ENCODE measurements at places on chromosomes 11 and 22. TPM values are rescaled to one million over a fixed set of nuclear protein-coding genes. Genes with fewer than 3 reads are reported as not detected.

PLAAT4 gene
- 5.6 TPM for total RNA-seq

DNA sequence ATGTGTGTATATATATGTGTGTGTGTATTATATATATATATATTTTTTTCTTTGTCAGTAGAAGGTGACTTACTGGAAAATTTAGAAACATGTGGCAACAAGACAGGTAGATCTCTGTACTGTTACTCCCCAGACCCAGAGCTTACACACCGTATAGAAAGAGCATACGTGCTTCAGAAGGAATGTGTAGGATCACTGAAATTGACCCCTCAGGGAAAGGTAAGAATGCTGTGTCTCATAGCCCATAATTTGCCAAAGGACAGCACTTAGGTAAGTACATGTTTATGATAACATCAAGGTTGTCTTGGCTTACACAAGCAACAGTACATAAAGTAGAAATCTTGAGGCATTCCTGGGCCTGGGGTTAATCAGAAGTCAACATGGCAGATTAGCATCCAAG, 54.2 kb upstream of the PDE3B start:
- no peak overlapping the region for H3K27ac ChIP-seq
- H3K27me3 ChIP-seq = peaks cover 16% of the 10 kb centered on the region
- no peaks in the 10 kb centered on the region for H3K36me3 ChIP-seq
- no peaks in the 10 kb centered on the region for H3K4me1 ChIP-seq

DNA sequence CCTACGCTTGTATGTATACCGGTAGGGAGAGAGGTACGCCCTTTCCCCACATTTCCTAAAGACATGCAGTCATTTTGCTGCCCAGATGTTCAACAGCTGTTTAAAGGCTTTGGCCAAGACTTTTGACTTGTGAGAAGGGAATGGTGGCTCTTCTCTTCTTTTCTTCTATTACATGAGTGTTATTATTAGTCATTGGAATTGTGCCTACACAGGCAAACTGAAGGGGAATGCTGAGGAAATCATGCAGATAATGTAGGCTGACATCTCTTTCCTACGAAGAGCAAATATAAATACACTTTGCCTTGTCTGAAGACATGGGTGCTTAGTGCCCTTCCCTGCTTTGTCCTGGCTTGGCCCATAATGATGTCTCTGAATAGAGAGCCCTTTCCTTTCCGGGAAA, 194.3 kb upstream of the NARS2 start:
- H3K36me3 ChIP-seq = no peaks in the 10 kb centered on the region
- H3K27ac ChIP-seq = no peak overlapping the region
- H3K27me3 ChIP-seq = no peaks in the 10 kb centered on the region
- DNase-seq = no peak
- no peak overlapping the region for H3K4me3 ChIP-seq

DDX10 gene
- 55.2 TPM for total RNA-seq

KCNK7 gene
- 0.69 TPM for total RNA-seq

DNA sequence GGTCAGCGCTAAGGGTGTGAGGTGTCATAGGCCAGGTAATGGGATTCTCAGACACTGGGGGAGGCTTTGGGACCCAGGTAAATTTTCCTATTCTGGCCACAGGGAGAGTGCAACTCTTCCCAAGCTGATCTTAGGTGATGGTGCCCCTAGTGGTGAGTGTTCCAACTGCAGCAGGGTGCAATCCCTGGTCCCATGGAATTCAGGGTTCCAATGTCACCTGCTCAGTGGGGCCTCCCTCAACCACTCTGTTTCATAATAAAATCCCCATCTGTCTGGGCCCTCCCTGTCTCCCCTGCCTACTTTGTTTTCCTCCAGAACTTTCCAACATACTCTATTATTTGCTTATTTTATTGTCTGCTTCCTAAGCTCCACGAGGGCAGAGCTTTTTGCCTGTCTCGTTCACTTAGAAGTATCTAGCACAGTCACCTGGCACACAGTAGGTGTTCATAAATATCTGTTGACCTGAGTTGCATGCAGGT, 2.9 kb upstream of the SGSM1 start:
- DNase-seq = peak; percentile 67
- no peak overlapping the region for H3K27ac ChIP-seq
- no peak overlapping the region for H3K4me3 ChIP-seq
- H3K4me1 ChIP-seq = no peaks in the 10 kb centered on the region
- H3K36me3 ChIP-seq = no peaks in the 10 kb centered on the region

DNA sequence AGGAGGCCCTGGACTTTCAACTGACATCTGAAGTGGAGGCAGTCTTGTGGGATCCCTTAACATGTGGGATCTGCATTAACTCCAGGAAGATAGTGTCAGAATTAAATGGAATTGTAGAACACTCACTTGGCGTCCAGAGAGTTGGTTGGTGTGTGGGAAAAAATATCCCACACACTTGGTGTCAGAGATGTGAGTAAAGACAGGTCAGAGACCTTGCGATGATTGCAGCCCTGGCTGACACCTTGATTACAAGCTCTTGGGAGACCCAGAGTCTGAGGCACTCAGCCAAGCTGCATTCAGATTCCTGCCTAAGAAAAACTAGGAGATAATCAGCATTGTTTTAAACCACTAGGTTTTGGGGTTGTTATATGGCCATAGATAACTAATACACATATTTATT, 7.2 kb upstream of the TPCN2 start:
- no peaks in the 10 kb centered on the region for H3K36me3 ChIP-seq
- peaks cover 8% of the 10 kb centered on the region for H3K4me1 ChIP-seq
- no peak overlapping the region for H3K27ac ChIP-seq
- H3K4me3 ChIP-seq = no peak overlapping the region
- no peaks in the 10 kb centered on the region for H3K27me3 ChIP-seq

CRYBA4 gene
- not detected for total RNA-seq

DNA sequence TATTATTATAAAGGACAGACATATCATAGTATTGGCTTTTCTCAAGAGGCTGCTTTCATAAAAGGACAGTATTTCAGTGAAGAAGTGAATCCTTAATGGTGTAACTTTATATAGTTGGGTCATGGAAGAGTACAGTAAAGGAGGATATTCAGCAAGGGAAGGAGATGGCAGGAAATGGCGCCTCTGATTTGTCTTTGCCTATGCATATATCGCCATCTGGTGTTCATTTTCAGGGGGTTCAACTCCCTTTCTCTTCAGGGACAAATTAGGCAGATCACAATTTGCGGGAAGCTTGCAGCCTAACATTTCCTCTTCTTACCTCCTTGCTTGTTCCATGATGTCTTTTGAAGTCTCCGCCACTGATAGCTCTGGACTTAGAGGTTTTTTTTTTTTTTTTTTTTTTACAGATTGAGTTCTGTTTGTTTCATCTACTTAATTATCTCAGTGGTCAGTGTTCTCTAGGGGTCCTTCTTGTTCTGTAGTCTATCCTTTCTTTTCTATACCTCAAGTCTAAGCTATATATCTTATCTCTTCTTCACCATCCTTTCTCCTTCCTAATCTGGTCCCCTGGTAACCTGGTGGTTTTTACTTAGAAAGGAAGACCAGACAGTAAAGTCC, 21.8 kb upstream of the RRM1 start:
- DNase-seq = peak; percentile 81
- no peaks in the 10 kb centered on the region for H3K4me1 ChIP-seq
- H3K4me3 ChIP-seq = no peak overlapping the region
- H3K27me3 ChIP-seq = no peaks in the 10 kb centered on the region
- H3K36me3 ChIP-seq = no peaks in the 10 kb centered on the region

DNA sequence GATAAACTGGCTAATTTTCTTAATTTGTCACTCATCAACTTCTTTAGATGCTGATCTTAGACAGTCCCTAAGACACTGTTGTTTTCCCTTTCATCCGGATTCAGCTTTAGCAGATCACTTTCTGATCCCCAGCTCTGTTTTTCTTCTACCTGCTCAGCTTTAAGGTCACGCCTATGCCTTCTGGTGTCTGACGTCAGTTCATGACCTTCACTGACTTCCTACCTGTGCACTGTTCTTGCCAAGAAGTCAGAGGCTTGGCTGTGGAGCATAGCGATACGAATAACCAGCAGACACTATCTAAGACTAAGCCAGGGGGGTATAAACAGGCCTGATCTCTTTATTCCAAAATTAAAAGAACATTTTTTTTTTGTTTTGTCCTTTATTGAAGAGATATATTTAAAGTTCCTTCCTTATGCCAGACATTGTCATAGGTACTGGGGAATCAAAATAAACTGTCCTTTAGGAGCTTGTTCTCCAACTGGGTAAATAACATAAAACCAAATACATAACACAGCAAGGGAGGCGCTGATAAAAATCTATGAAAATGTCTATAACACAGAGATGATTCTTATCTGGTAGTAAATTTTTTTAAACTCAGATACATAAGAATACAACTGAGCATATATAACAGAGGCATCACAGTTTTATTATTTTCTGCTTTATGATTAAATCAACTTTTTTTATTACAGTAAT, 352.2 kb upstream of the CTSC start:
- no peak overlapping the region for H3K4me3 ChIP-seq
- H3K27ac ChIP-seq = no peak overlapping the region
- no peaks in the 10 kb centered on the region for H3K27me3 ChIP-seq
- no peaks in the 10 kb centered on the region for H3K4me1 ChIP-seq
- H3K36me3 ChIP-seq = no peaks in the 10 kb centered on the region

DNA sequence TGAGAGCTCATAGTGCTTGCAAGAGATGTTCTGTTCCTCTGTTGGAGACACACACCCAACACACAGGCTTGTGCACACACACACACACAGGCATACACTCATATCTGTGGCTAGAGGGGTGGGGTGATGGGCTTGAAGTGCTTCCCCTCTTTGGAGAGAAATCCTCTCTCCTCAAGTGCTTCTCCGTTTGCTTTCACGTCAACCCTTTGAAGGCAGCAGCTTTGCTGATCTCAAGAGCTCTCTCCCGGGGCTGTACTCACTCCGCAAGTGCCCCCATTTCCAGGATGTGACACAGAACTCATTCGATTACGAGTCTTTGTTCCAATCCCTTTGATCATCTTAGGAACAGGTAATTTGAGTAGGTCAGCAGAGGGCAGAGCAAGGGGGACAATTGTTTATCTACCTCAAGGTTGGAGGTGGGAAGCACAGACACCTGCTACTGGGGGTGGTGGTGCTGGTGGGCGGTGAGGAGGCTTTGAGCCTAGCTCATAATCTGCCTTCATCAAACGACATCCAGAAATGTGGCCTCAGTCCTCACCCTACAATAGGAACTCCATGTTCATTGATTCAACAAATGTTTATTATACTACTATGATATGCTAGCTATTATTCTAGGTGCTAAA, 529.8 kb upstream of the CADM1 start:
- no peaks in the 10 kb centered on the region for H3K27me3 ChIP-seq
- no peak overlapping the region for H3K27ac ChIP-seq
- DNase-seq = no peak
- H3K36me3 ChIP-seq = no peaks in the 10 kb centered on the region
- no peak overlapping the region for H3K4me3 ChIP-seq

GRCh38 chr11:114066046-114066648, 6.6 kb downstream of the ZBTB16 start:
- no peaks in the 10 kb centered on the region for H3K36me3 ChIP-seq
- H3K27me3 ChIP-seq = peaks cover 92% of the 10 kb centered on the region
- no peak overlapping the region for H3K4me3 ChIP-seq

DNA sequence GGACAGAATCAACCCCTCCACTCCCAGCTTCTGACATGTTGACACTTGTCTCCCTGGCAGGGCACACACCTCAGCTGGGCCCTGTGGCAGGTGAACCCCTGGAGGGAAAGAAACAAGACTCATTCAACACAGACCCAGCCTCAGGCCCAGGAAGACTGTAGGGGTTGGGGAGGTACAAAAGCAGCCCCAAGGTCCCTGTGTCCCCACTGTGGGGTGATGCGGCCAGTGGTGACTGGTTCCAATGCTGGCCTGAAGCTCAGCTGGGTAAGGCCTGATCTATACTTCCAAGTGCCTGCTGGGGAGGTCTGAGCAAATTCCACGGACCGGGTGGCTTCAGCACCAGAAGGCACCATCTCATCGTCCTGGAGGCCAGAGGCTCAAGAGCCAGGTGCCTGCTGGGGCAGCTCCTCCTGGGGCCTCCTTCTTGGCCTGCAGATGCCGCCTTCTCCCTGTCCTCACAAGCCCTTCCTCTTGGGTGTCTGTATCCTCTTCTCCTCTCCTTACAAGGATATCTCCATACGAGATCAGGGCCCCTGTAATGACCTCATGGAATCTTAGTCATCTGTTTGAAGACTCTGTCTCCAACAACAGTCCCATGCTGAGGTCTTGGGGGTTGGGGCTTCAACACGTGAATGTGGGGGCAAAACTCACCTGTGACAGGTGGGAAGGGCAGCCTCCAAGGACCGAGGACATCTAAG, 1492.1 kb downstream of the BRD1 start:
- no peaks in the 10 kb centered on the region for H3K36me3 ChIP-seq
- H3K27me3 ChIP-seq = no peaks in the 10 kb centered on the region
- DNase-seq = no peak

GRCh38 chr11:123434262-123434661, 4.2 kb downstream of the GRAMD1B start:
- peaks cover 68% of the 10 kb centered on the region for H3K4me1 ChIP-seq
- DNase-seq = peak; percentile 51
- no peak overlapping the region for H3K4me3 ChIP-seq
- H3K27me3 ChIP-seq = no peaks in the 10 kb centered on the region
- H3K27ac ChIP-seq = peak overlapping the region; percentile 78

H19 gene
- not detected for total RNA-seq

MMP3 gene
- not detected for total RNA-seq

DNA sequence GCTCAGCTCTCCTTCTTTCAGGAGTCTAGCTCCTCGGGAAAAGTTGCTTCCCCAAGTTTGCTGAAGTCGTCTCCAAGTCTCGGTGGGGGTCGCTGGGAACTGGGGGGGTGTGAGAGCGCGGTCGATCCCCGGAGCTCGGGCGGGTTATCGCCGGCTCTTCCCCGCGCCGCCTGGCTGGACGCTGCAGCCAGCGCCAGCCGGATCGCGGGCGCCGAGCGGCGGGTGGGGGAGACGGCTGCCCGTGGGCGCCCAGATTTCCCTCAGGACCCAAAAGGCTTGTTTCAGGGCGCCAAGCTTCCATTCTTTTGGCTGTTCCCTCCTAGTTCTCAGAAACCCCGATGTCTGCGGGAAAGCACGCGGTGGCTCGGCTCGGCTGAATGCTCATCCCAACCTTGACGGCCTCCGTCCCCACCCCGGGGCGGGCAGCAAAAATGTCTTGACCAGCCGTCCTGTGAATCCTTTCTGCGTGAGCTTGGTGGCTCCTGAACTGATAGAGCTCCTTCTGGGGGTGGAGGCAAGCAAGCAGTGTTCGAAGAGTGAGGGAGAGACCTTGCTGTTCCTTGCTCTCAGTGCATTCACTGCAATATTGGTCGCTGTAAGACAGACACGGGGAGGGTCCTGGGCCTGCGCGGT, 1.7 kb downstream of the ZBTB16 start:
- peak overlapping the region; percentile 57 for H3K4me3 ChIP-seq
- peaks cover 98% of the 10 kb centered on the region for H3K27me3 ChIP-seq
- no peak for DNase-seq
- no peaks in the 10 kb centered on the region for H3K4me1 ChIP-seq
- no peak overlapping the region for H3K27ac ChIP-seq

C1QTNF4 gene
- total RNA-seq = not detected

DNA sequence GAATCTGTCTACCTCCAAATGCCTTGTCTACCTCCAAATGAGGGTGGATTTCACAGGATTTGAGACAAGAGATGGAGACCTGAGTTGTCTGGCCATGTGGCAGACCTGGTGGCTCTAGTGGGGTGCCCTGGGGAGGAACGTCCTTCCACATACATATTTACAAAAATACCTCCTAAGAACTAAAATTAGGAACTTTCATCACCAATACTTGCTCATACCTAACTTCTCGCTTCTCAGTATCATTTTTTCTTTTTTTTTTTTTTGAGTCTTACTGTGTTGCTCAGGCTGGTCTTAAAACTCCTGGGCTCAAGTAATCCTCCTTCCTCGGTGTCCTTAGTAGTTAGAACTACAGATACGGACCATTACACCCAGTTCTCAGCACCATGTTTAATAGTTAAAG, 117.9 kb downstream of the MED15 start:
- H3K27ac ChIP-seq = no peak overlapping the region
- no peaks in the 10 kb centered on the region for H3K4me1 ChIP-seq
- H3K4me3 ChIP-seq = no peak overlapping the region
- no peaks in the 10 kb centered on the region for H3K36me3 ChIP-seq
